ENCODE measurements at places on chromosomes 4 and X.

GRCh38 chrX:3295731-3296130, 50.7 kb downstream of the MXRA5 start:
- peak; percentile 27 for DNase-seq

GRCh38 chr4:89358935-89359638, 51.5 kb upstream of the GPRIN3 start:
- DNase-seq: no peak

GRCh38 chr4:137312257-137312656, 220.0 kb downstream of the PCDH18 start:
- DNase-seq: no peak

- no peak for DNase-seq
Observed at GRCh38 chrX:65772842-65773241, 105.4 kb downstream of the MSN start.

- no peak for DNase-seq
Observed at GRCh38 chrX:71927040-71927439, 16.4 kb downstream of the NHSL2 start.

- DNase-seq: no peak
Observed at GRCh38 chr4:153418558-153418957, 47.6 kb upstream of the TMEM131L start.

- no peak for DNase-seq
Observed at GRCh38 chr4:153383131-153383530, 38.6 kb downstream of the MND1 start.

DNA sequence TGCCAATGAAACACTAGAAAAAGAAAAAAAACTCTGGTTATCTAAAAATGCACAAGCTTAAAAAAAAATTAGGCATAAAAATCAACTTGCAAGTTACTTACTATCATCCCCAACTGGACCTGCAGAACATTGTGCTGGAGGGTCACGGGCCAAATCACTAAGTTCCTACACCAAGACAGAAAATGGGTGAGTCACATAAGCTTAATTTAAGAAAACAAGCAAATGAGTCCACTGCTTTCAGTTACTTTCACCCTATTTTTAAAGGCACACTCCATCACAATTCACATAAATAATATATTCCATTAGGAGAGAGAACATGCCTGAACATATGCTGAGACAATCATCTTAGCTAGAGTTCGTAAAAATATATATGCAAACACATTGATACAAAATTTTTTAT, 17.7 kb downstream of the UBE2D3 start:
- DNase-seq: no peak

GRCh38 chrX:19646282-19646681, 131.0 kb upstream of the MAP3K15 start:
- DNase-seq: no peak

GRCh38 chr4:27985522-27985921, 1124.9 kb downstream of the STIM2 start:
- no peak for DNase-seq

DNA sequence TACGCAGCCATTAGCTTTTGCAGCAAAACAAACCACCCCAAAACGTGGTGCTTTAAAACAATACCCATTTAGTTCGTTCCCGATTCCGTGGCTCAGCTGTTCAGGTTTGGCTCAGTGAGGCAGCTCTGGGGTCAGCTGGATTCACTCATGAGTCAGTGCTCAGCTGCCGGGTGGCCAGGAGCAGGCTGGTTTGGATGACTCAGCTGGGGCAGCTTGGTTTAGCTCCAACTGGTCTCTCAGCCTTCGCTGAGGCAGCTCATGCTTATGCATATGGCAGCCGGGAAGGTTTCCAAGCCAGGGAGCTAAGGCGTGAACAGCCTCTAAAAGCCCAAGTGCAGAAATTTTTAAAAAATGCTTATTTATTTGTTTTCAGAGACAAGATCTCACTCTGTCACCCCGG, 13.3 kb upstream of the CD99 start:
- DNase-seq: no peak

DNA sequence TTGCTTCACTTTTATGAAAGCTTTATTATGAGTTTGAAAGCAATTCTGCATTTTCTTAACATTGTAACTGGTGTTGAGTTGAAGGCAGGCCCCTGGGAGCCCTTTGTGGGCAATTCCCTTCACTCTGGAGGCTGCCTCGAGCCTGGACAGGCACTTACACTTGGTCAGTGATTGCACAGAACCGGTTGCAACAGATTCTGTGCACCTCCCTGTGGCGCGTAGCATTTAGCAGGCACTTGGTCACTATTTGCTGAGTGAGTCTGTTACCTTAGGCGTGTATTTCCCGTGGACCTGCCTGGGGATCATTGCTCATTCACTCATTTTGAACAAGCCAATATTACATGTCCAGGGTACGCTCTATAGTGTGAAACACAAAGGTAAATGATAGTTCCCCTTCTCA, 80.4 kb downstream of the PTTG2 start:
- DNase-seq: no peak

DNA sequence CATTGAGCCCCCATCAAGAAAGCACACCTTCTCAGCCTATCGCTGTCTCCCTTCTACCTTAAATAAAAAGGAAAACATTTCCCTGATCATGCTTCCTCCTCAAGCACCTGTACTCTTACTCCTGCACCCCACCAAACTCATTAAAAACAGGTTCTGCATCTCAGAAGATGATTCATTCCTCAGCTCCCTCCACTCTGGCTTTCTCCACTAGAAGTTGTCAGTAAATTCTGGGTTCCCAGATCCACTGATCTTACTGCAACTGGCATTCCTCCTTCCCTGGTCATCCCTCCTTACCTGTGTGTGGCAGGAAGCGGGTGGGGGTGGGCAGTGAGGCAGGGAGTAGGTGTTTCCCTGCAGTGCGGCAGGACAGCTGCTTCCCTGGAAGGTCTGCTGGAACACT, 108.8 kb downstream of the GPR143 start:
- DNase-seq: no peak

DNA sequence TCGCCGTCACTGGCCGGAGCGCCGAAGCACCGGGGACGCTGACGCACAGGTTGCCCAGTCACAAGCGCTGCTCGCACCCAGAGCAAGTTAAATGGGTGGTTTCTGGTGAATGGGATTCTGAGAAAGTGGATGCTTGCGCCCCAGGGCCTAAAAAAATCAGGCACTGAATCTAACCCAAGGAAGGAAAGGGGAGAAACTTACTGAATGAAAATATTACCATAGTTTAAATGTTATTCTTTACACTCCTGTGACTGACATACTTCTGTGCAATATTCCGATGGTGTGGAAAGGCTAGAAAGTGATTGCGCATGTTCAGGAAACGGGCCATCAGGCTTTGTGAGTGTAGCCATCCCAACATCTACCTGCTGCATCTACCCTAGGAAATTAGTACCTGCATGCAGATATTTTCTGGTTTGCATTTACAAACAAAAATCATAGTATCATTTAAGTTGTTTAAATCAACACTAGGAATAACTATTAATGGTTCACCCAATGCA, 838 bp upstream of the ABCG2 start:
- peak; percentile 24 for DNase-seq

GRCh38 chrX:118824173-118824730, 628 bp downstream of the ZCCHC12 start:
- DNase-seq: no peak

GRCh38 chrX:106939566-106939965, 19.4 kb downstream of the CLDN2 start:
- no peak for DNase-seq

DNA sequence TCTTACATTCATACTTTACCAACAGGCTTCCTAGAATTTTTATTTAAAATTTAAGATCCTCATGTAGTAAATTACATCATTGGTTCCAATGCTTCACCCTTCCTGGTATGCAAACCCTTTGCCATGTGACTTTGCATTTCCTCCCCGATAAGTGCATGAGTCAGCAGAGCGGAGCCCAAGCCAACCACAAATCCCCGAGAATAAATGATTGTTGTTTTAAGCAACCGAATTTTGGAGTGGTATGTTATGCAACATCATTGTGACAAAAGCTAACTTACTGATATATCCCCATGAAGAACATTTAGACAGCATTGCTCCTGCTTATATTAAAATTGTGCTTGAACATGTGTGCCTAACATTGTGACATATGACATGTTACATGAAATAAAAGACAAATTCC, 199.4 kb upstream of the DDX53 start:
- no peak for DNase-seq

DNA sequence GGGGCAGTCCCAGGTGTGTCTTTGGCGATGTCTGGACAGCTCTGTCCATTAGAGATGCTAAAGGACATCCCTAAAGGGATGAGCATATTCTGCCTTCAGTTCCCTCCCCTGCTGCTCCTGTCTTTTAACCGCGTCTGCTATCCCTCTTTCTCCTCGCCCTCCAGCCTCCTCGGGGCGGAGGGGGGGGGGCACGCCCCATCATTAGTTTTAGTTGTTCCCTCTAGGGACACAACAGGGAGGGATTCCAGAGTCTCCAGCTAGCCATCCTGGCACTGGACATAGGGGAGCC, 1.1 kb downstream of the MSL3 start:
- DNase-seq: no peak

GRCh38 chr4:4560642-4561041, 18.8 kb upstream of the STX18 start:
- DNase-seq: no peak

GRCh38 chr4:17633600-17633999, 19.2 kb downstream of the MED28 start:
- no peak for DNase-seq

GRCh38 chrX:154368630-154369448, 5.6 kb downstream of the FLNA start:
- peak; percentile 97 for DNase-seq

- DNase-seq: no peak
Observed at GRCh38 chr4:12379191-12379590, 950.5 kb upstream of the HS3ST1 start.

- no peak for DNase-seq
Observed at GRCh38 chrX:6053141-6053540, 175.5 kb downstream of the NLGN4X start.

DNA sequence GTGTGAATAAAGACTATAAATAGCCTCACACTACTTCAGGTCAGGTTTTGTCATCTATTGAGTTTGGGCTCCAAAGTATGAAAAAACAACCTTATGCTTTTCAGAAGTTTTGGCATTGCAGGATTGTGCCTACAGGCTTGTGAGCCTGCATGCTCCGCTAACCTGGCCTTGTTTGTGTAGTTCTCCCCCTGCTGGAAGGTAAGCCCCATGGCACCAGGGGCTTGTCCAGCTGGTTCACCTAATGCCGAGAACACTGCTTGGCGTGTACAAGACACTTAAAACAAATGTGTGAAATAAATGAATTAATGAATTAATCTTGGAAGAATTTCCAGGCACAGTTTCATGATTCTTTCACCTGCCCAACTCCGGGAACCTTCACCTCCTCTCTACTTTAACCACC, 1.8 kb upstream of the HSD17B10 start:
- peak; percentile 88 for DNase-seq

DNA sequence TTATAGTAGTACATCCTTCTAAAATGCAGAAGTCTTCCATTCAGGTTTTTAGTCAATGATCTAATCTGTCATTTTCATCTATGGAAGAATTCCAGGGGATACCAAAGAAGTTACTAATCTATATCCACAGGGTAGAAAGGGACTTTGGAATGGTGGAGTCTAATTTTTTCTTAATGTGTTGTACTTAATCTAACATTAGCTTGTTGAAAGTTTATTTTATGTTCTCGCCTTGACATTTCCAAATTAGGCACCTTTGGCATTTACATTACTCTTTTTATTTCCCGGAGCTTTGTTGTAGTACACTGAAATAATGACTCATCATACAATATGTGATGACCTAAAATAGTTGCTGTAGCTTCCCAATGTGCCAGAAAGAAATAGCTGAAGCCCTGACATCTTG, 91.5 kb downstream of the HTR2C start:
- DNase-seq: no peak

DNA sequence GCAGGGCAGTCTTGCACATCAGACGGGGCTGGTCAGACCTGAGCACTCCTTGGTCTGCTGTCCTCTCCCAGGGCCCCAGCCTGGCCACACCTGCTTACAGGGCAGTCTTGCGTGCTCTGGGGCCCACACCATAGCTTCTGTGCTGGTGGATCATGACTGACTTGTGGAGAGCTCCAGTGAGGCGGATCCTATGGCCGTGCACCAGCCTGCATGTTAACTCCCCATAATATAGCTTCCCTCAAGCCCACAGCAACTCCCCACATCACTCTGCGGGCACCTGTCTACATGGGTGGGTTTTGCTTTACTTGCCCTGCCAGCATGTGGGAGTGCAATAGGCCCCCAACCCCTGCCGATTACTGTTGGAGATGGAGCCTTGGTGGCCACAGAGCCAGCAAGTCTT, 8.2 kb upstream of the TMSB15B start:
- no peak for DNase-seq

DNA sequence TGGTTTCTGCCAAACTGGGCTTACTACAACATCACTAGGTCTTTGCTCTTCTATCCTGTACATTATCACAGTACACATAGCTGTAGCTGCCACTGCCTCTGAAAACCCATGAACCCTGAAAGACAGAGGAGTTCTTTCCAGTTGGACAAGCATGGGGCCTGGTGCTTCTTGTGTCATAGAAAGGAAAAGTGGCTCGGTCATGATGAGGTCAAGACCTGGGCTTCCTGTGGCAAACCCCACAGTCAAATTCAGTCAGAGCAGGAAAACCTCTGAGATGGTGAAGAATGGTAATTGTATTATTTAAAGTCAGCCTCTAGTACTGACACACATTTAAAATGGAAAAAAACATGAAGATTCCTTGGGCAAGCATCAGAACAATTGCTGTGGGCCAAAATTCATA, 133.3 kb upstream of the PRPS2 start:
- peak; percentile 3 for DNase-seq

DNA sequence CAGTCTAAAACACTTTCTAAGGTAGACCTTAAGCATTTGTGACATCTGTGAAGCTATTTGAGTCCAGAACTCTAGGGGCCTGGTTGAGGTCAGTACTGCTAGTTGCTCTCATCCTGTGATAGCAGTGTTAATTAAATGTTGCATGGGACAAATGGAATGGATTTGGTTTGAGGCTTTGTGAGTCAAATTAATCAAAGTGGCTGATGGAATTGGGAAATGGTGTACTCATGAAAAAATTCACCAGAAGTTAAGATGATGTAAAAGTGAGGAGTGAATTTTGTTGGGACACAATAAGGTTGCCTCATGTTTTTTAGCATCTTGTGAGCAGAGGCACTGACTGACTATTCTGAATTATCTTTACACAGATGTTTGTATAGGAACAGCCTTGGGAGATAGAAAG, 99.2 kb upstream of the ARSJ start:
- DNase-seq: no peak

- DNase-seq: no peak
Observed at GRCh38 chr4:92812652-92813051, 508.9 kb downstream of the GRID2 start.

GRCh38 chr4:28799696-28800095, 1920.5 kb upstream of the PCDH7 start:
- DNase-seq: no peak

DNA sequence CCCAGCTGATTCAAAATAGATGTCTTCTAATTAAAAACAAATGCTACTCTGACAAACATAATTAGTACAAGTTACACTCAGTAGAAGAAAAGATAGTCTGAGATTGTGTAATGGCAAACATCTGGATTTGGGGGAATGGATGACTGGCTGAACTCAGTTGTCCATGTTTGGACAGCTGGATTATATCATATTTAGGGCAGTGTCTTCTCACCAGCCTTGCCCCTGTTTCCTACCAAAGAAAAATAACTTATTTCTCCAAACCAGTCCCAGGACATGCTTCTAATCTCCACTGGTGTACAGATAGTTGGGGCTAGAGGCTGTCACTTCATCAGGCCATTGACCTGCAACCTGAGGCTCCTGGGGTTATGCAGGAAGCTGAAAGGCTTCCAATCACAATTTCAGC, 237.3 kb downstream of the USP46 start:
- DNase-seq: no peak

- DNase-seq: no peak
Observed at GRCh38 chr4:146191766-146192458, 16.4 kb downstream of the LSM6 start.
